MCF 10A (cell line): ENCODE measurements at places on chromosomes 16 and 17.
A peak's percentile ranks its signal among the peaks of the same experiment; 100 is the strongest.

DNA sequence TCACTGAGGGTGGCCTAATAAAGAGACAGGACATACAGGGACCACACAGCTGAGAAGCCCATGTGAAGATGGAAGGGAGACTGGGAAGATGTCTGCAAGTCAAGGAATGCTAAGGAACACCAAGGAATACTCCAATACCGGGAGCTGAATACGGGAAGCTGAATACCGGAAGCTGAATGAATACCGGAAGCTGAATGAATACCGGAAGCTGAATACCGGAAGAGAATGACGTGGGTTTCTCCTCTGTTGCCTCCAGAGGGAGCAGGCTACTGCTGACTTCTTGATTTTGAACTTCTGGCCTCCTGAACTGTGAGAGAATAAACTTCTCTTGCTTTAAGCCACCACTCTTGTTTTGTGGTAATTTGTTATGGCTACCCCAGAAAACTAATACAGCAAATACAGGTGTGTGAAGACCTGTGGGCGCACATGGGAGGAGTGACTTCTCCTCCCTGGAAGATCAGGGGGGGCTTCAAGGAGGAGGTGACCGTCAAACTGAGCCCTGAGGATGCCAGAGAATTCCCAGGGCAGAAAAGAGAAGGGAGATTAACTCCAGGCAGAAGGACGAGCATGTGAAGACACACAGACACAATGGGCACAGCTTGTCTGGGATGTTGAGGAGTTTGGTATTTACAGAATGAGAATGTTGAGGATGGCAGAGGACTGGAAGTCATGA is 259.9 kb downstream of the IRF8 start:
- DNase-seq, result no peak

DNA sequence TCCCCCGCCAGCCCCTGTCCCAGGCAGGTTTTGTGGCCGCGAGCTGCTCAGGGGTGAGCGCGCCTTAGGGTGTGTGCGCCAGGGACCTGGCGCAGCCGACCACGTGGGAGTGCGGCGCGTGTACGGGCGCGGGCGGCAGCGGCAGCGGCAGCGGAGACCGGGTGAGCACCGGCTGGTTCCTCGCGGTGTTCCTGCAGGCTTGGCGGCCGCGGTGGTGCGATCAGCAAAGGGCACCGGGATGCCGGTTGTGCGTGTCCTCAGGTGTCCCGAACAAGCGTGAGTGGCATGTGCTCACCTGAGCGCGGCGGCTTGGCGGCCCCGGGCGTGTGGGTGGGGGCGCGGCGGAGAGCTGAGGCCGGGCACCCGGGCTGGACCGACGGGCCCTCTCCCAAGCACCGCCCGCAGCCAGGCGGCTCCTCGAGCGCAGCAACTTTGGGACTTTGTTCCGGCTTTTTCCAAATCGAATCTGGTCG is 381 bp upstream of the HSD11B2 start:
- DNase-seq, result peak; percentile 23

DNA sequence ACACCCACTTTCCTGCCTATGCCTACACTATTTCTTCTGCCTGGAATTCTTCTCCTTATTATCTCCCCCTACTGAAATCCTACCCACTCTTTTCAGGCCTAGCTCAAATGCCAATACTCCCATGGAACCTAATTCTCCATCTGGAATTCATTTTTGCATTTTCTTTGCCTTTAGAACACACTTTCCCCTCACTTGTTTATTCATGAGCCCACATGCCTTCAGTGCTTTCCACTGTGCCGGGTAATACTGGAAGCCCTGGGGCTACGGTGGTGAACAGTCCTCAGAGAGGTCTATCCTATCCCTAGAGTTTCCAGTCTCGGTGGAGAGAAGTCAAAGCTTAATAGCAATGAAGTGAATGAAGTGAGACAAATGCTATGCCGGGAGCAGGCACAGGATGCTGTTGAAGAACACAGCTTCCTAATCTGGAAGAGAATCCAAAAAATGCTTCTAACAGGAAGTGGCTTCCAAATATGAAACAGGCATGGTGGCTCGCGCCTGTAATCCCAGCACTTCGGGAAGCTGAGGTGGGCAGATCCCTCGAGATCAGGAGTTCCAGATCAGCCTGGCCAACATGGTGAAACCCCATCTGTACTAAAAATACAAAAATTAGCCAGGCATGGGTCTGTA is 322.4 kb downstream of the GRIN2A start:
- DNase-seq, result no peak

DNA sequence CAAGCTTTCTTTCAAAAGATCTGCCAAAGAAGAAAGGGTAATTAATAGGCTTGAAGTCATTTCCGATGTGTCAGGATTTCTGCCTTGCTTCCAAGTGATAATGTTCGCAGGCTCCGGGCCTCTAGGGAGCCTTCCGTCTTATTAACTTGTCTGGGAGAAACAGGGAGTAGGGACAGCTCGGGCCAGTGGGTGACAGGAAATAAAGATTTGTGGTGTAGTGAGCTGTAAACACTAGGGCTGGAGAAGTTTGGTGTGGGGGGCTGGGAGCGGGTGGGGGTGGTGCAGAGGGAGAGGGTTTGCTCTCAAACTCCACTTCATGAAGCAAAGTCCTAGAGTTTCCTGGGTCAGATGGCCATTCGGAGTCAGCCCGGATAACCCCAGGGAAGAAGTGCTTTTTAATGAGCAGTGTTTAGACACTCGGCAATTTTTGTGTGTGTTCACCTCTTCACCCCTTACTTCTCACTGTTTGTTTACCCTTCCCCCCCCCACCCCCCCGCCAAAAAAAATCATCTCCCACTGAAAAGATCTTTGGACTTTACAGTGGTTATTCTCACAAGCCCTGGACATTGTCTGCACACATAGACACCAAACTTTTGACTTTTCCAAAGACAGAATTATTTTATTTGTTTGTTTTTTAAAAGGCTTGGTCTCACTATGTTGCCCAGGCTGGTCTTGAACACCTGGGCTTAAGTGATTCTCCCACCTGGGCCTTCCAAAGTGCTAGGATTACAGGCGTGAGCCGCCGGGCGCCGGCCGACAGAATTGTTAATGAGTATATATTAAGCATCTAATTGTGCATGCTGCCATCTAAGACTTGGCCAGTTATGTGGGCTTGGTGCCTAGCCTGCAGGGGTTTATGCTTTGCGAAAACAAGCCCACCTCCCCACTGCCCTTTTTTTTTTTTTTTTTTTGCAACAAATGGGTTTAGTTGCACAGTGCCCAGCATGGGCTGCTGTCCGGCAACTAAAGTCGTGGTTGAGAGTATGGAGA is 196.4 kb downstream of the CCDC182 start:
- DNase-seq, result no peak

GRCh38 chr16:75380870-75381269 is 52.4 kb downstream of the CFDP1 start:
- DNase-seq, result no peak

DNA sequence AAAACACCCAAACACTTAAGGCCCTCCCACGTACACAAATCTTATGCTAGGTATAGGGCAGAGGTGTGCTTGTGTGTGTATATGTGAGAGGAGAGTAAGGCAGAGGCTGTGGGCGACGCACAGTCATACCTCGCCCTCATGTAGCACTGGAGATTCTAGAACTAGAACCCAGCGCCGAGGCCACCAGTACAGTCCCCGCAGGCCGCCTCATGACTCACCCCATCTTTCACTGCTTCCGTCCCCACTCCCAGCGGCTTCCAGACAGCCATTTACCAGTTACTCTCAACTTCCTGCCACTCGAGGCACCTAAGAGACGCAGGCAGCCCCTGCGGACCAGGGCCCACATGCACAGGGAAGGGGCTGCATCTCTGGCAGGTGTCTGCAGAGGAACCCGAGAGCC is 23.2 kb upstream of the CYTH1 start:
- no peak for DNase-seq

GRCh38 chr17:40516581-40517285 is 15.3 kb upstream of the TNS4 start:
- DNase-seq, result no peak

GRCh38 chr16:1825864-1826690 is 548 bp downstream of the HAGH start:
- DNase-seq, result peak; percentile 40

DNA sequence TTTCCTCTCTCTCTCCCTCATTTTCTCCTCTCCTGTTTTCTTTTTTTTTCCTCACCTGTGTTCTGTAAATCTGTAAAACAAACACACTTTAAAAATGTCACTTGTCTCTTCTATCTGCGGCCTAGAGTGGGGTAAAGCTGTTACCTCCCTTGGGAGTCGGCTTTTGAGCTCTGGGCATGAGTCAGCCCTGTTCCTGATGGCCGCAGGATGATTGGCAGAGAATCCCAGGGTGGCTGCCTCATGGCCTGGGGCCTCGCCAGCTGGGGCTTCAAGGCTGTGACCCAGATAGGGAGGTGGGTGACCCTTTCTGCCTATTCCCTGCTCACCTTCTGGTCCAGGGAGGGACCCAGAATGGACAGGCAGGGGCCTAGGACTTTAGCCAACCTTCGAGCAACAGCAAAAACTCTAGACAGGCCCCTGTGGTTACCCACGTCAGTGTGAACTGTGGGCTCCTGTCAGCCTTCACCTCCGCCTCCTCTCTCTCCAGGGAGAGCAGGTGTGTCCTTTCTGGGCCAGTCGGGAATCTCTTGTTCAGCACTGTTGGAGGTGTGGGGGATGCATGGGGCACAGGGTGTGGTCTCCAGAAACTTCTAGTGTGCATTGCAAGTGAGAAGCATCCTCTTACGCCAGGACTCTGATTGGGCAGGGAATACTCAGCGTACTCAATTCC is 87.4 kb downstream of the RAP1GAP2 start:
- DNase-seq, result peak; percentile 75
